Brain (organoid and tissue), 16 donors: ENCODE measurements at places on chromosomes 7 and 10. TPM values are rescaled to one million over a fixed set of nuclear protein-coding genes. Genes with fewer than 3 reads are reported as not detected.

MIOS gene
- polyA plus RNA-seq = 6.0 TPM

GRCh38 chr10:3273966-3274365, 101.4 kb upstream of the PITRM1 start:
- DNase-seq = no peak

GRCh38 chr7:116327752-116328151, 117.4 kb downstream of the TES start:
- no peak for DNase-seq

DNA sequence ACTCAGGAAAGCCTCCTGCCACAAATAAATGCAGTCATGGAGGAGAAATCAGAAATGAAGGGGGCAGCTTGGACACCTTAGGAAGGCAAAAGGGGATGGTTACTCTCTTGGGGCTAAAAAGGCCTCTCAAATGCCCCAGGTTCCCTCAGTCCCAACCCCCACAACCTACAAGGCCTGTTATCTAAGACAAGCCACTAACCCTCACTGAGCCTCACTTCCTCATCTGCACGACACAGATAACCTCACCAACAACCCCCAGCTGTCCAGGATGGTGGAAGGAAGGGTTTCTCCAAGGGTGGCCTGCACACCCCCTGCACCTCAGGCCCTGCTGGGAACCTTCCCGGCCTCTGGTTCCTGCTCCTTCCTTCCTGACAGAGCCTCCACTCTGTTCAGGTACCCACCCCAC, 29.2 kb downstream of the SORBS1 start:
- no peak for DNase-seq

DNA sequence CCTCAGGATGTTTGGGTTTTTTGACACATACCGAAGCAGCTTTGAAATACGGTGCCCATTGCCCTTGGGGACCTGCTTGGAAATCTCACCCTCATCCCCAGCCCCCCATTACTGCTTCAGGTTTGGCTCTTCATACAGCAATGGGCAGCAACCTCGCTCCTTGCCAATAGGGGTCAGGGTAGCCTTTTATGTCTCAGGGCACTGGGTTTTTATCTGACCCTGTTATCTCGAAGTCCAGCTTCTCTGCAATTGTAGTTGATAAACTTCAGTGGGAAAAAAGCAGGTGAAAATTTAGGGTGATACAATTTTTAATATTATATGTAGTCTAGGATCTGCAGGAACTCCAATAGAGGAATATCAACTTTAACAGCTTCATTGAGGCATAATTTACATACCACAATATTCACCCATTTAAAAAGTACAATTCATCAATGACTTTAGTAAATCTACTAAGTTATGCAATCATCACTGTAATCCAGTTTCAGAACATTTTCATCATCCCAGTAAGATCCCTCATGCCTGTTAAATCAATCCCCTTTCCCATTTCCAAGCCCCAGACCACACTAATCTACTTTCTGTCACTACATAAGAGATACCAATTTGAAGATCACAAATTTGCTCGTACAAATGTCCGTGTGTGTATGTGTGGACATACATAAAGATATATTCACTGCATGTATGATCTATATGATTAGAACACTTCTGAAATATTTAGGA, 386.2 kb downstream of the KCNMA1 start:
- DNase-seq = peak; percentile 55

DNA sequence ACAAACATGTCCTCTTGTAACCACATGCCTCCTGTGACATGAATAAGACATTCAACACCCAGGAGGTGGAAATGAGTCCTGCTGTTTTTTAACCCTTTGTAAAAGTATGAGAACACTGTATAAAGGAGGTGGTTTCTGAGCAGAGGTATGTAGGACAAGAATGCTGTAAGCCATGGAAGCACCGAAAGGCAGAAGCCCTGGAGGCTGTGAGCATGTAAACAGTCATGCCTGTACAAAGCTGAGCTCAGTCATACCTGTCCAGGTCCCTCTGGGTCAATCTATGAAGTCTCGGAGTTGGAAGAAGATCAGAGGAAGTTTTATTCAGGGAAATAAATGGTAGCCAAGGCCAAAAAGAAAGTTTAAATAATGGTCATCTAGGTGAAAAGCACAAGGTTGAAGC, 34.7 kb upstream of the XPNPEP1 start:
- no peak for DNase-seq

DNA sequence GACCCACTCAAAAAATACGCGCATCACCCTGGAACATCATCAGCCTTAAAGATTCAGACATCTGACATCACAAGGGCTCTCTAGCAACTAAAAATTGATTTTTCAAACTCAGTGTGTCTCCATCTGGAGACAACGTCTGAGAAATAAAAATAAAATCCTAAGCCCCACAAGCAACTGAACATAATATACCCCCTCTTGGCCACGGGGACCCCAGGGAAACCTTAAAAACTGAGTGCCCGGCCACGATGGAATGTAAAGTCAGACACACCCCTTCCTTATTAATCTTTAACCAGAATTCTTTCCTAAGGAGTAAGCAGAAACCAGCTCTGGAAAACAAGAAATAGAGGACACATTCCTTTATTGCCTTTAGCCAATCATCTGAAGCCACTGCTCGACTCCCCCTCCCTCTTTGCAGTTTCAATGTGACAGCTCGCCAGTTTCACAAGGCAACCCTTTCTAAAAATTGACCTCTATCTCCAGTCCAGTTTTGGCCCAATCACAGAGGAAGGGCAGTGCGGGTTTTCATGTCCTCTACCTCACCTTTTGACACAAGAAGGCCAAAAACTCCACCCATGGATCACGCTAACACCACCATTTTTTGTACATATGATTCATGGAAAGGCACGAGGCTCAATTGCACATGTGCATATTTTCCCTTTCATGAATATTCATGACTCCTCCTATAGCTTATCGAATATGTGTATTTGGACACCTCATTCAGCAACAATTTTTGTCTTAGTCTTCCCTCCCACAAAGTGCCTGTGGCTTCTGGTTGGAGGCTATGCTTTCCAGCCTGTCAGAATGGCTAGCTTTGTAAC, 24.2 kb downstream of the IFIT3 start:
- peak; percentile 63 for DNase-seq

ARHGEF5 gene
- polyA plus RNA-seq = 6.1 TPM

SP8 gene
- 1.2 TPM for polyA plus RNA-seq

GRCh38 chr7:26563406-26563805, 271.7 kb downstream of the SNX10 start:
- no peak for DNase-seq

DNA sequence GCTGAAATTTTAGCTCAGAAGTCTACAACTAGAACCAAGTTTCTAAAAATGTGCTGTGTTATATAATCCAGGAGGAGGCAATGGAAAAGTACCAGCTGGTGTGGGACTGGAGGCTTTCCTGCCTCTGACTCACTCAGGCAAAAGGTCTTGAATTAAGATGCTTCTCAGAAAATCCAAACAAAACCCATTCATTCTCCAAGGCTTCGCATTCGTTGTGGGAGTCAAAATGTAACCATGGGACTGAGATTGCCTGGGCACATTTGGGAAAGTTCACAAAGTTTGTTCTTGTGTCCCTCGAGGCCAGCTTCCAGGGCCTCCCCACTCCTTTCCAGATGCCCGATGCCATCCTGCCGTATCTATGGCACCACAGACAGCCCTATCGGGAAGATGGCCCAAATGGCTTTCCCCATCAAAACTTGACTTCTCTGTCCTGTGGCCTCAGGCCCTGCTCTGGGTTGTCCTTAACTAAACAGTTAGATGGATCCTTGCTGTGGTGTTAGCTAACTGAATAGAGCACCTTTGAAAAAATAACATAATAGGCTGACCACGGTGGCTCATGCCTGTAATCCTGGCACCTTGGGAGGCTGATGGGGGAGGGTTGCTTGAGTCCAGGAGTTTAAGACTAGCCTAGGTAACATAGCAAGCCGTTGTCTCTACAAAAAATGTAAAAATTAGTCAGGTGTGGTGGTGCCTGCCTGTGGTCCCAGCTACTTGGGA, 180.5 kb downstream of the PFKFB3 start:
- peak; percentile 52 for DNase-seq

DNA sequence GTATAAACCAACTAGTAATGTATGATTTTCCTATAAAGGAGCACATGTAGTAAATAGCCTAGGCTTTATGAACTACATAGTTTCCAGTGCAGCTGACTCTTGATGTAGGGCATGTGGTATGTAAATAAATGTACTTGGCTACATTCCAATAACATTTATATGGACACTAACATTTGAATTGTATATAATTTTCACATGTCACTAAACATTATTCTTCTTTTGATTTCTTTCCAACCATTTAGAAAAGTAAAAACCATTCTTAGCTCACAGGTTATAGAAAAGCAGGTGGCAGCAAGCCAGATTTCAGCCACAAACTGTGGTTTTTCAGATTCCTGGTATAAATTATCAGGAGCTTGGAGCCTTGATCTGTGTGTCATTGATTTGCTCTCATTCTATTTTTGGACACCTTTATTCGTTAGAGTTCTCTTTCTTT, 1182.0 kb downstream of the CNTNAP2 start:
- DNase-seq = no peak

- DNase-seq = no peak
These were observed 252.3 kb downstream of the CSTF2T start for GRCh38 chr10:51447119-51447518.

DNA sequence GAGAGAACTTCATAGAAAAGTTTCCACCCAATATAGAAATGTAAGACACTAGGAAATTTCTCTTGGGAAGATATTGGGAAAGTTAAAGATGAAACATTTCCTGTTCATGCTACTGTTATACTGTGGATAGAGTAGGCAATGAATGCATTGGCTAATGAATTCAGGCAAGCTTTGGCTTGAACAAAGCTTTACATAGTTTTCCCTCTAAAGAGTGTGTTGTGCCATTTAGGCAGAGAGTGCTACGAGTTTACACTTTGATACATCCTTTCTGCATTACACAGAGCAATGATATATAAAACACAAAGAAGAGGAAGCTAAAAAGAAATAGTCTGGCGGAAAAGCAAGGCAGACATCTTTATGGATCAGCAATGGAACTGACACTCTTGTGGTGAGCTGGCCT, 125.9 kb upstream of the SHH start:
- no peak for DNase-seq

TRIM74 gene
- polyA plus RNA-seq = 1.1 TPM

DNA sequence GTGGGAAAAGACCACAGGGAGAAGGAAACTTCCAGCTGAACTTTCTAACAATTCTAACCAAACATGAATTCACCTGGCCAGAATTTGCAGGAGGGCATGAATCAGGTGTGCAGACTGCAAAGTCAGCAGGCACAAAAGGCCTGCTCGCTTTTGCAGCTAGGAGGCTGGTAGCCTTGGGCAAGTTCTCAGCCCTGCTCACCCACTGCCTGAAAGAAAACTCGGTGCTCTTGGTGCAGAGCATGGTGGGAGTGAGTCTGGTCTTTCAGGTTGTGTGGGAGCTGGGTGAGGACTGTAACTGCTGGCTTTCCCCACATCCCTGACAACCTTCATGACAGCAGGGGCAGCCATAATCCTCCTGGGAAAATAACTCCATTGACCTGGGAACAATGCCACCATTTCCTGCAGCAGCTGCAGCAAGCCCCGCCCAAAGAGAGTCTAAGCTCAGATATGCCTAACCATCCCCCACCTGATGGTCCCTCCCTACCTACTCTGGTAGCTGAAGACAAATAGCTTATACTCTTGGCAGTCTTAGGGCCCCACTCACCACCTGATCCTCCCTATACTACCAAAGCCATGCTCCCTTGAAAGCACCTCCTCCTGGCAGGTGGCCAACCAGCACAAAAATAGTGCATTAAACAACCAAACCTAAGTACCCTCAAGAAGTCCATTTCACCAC, 31.6 kb downstream of the ZNF117 start:
- no peak for DNase-seq

- DNase-seq = no peak
These were observed 93.5 kb downstream of the MBL2 start for GRCh38 chr10:52679117-52679516.

CHST12 gene
- 17.5 TPM for polyA plus RNA-seq

DNA sequence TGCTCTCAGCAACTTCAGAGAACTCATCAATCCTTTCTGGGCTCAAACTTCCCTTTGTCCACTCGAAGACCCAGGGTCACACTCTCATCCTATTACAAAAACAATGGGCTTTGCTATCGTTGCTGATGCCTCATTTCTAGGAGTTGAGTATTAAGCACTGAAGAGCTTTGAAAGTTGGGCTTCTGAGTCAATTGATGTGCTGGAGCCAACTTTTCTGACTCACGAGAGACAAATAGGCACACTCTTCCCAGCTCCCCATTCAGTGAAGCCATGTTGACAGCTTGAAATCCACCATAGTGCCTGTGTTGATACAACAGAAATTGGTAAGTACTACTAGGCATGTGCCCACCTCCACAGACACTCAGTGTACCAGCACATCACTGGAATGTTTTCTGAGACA, 97.5 kb upstream of the PRSS58 start:
- no peak for DNase-seq

GRCh38 chr10:114172216-114172615, 1.8 kb downstream of the CCDC186 start:
- peak; percentile 19 for DNase-seq

BMI1 gene
- polyA plus RNA-seq = 32.5 TPM

GRCh38 chr10:77713521-77714280, 76.1 kb upstream of the KCNMA1 start:
- peak; percentile 54 for DNase-seq

CPA4 gene
- 0.34 TPM for polyA plus RNA-seq
